ENCODE measurements at places on chromosomes 2 and 18.
A peak's percentile ranks its signal among the peaks of the same experiment; 100 is the strongest.

DNA sequence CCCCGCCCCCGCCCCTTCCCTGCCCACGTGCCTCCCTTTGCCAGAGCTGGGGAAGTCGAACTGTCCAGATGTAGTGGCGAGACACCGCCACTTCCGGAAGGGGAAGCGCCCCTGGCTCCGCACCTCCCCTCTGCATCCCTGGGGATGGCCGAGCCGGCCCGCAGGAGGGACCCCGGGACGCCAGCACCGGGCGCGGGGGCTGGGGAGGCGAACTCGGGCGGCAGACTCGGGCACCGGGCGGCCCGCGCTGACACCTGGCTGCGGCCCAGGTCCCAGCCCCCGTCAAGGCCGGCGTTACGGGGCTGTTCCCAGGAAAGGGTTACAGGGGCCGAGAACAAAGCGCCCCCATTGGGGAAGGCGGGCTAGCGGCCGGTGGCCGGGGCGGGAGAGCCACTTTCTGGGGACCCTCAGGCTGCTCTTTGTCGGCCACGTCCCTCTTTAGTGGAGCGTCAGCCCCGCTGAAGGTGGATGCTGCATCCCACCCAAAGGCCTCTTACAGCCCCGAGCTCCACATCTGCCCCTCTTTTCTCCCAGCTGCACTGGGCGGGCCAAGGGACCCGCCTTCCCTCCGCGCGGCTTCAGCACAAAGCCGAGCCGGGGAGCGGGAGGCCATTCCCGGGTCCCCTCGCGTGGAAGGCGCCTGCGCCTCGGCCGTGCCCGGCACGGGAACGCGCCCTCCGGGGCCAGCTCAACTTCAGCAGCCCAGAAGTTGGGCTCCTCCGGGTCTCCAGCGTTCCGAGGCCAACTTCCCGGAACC is 1.3 kb downstream of the SDC1 start:
- peak; percentile 44 for DNase-seq

- no peak for DNase-seq
Measured at GRCh38 chr18:5962362-5962761, 67.0 kb upstream of the TMEM200C start.

DNA sequence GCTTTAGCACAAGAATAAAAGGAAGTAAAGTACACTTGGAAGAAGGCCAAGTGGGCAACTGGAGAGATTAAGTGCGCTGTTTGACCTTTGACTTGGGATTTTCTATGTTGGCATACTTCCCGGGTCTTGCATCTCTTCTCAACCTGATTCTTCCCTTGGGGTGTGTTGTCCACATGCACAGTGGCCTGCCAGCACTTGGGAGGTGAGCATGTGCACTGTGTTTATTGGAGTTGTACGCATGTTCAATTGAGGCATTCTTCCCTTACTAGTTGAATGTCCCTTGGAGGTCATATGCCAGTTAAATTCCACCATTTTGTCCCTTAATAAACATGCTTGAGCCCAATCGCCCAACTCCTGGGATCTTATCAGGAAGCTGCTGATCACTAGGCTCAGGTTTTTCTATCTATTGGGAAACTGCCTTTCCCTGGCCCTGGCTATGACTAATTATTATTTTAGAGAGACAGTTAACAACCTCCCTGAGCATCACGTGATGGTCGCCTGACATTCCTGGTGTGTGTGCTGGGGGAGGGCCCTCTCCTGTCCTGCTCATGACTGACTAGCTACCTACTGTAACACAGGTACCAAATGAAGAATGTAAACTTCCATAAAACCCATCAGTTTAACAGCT is 62.5 kb upstream of the RAPGEF4 start:
- no peak for DNase-seq

DNA sequence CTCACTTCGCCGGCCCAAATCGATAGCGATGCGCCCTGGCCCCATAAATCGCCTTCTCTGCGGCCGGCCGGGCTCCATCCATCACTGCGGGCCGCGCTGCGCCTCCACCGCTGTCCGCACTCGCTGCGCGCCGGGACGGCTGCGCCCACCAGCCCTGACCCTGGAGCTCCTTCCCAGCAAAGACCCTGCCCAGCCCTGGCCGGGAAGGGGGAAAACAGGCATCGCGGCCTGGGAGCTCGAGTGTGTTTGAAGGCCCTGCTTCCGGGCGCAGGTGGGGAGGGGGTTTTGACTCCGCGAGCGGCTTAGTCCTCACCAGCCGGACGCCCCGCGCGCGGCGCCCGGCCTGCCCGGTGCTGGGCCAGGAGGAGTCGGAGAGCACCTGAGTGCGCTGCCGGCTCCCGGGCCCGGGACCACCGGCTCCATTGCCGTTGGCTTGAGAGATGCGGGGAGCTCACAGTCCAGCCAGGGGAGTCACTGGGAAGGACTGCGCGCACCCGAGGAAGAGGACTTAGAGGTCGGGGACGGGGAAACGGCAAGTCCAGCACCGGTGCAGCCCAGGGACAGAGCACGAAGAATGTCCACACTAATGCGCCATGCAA is 1.1 kb downstream of the PAX8 start:
- DNase-seq, result no peak

- no peak for DNase-seq
Measured at GRCh38 chr18:69985239-69985638, 37.6 kb upstream of the CD226 start.

DNA sequence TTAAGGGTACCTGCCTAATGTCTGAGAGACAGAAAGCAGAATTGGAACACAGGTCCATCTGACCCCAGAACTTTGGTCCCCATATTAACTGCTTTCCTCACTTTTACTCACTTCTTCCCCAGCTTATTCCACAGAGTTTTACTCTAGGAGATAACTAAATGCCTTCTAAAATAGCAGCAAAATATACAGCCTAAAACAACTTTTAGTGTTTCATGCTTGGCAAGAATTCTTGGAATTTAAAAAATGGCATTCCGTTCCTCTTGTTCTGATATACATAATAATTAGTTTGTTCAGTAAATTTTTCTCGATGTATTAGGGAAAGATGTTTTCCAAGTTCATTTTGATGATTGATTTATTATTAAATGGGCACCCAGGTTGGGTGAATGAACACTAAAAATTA is 151.9 kb downstream of the FHOD3 start:
- DNase-seq, result peak; percentile 35

Measured in HAP-1 (cell line).